Stimulated activated CD8-positive, alpha-beta memory T cell treated with anti-CD3 and anti-CD28 coated beads, Interleukin-7, amount 100 ng/mL, for 4 hours (primary cell): ENCODE measurements at places on chromosomes 12 and 14.

GRCh38 chr12:1047898-1048660 is 57.1 kb downstream of the ERC1 start:
- no peak for DNase-seq

DNA sequence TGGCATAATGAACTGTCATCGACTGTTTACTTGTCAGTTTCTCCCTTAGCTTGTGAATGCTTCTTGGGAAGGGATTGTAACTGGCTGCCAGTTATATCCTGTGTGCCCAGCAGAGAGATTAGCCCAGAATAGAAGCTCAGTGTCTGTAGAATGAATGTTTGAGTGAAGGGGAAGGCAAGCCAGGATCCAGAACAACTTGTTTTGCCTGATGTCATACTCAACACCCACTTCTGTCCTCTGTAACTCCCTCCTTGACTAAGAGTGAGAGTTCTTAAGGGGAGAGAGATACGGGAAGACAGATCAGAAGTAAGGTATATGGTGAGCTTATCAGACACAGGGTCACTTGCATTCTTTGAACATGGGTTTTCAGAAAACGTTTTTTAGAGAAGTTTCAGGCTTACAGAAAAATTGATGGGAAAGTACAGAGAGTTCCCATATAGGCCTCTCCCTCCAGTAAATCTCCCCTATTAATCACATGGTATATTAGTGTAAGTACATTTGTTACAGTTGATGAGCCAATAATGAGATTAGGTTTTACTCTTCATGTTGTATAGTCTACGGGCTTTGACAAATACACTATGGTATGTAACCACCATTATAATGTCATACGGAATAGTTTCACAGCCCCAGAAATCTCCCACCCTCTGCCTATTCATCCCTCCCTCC is 5.6 kb upstream of the SPPL3 start:
- no peak for DNase-seq

DNA sequence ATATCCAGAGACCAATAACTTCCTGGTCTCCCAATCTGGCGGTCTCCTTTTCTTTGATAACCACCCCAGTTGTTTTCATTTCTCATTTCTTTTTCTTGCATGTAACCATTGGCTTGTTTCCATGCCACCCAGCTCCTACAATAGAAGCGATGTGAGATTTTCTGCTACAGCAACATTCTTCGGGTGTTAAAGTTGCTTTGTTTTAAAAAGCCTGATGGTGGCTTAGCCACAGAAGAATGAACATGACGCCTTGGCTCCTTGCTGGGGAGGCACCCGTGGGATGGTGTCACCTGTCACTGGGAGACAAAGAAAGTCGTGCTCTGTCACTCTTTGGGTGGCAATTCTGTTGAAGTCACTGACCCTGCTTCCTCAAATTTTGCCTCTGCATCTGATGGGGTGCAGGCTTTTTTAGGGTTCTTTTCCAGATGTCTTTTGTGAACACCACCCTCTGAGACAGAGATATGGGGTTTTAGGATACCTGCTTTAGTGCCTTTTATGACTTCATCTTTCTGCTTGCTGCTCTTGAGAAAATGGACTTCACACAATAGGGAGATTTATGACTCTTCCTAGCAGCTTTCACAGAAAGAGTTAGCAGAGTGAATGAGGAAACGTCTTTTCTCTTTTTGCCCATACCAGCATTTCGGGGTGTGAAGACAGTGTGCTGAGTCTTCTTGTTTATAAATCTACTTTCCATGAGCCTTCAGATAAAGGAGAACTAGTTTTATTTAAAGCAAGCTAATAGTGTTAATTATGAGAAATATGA is 265.3 kb upstream of the TBX3 start:
- no peak for DNase-seq

GRCh38 chr12:122306407-122306806 is 40.1 kb upstream of the VPS33A start:
- DNase-seq, result no peak

DNA sequence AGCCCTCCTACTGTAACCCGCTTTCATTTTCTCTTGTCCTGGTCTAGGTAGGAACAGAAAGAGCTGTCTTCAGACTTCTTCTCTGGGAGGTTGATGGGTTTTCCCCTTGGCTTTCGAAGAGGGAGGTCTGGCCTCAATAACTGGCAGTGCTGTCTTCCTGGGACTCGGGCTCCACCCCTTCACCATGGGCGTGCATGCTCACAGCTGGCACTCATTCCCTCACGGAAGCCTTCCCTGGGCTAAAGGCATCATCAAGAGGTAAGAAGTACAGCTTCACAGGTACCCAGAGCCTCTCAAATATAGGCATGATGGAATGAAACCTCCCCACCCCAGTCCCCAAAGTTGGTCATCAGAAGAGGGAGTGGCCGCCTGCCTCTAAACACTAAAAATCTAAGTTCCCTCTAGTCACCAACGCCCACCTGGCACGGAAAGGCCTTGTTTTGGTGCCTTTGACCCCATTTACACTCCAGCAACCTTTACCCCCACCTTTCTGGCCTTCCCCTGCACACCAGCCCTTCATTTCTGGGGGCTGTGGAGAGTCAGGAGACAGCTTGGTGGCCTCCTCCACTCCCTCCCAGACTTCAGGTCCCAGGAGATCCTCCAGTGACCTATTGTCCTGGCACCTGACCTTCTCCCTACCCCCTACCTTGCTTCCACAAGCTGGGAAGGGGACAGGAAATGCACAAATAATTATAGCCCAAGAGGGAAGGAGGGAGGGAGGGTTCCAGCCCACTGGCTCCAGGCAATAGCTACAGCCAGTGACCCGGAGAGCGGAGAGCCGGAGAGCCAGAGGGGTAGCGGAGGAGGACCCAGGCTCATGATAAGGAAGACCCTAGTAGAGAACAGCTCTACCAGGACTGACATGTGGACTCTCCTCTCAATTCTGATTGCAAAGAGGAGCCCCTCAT is 2.8 kb downstream of the RAPGEF3 start:
- DNase-seq, result no peak

- no peak for DNase-seq
Measured at GRCh38 chr12:1719139-1719538, 28.3 kb downstream of the ADIPOR2 start.
